ENCODE measurements at places on chromosomes 16 and 17. TPM values are rescaled to one million over a fixed set of nuclear protein-coding genes. Genes with fewer than 3 reads are reported as not detected.

DNA sequence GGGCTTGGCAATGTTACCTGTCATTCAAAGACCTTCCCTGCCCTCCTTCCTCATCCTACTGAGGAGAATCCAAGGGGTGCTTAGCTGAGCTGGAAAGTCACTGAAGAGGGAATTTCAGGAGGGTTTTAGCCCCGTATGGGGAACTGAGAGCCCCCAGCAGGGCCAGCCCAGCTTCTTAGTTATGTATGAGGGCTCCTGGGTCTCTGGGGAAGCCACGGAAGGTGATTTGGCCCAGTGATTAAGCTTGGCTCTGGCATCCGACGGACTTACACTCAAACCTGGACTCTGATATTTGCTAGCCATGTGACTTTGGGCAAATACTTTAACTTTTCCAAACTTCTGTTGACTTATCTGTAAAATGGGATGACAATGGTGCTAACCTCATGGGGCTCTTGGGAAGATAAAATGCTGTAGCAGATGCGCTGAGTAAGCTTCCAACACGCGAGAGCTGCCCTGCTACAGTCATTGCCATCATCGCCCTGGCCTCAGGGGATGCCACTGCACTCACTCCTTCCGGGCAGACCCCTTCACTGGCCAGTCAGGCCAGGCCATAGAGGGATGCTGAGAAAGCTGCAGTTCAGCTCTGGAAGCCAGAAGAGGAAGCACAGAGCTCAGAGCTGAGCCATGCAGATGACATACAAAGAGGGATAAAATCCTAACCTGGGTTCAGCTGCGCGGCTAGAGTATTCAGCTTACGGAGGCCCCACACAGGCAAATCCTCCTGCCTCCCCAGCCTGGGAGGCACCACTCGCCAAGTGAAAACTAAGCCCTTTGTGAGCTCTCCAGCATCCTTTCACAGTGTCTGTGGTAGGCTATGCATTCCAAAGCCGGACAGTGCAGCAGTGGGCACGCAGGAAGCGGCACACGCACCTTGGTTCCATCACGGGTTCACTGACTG is 44.9 kb upstream of the PIK3R6 start:
- DNase-seq, result no peak

GRCh38 chr16:12545792-12546342 is 257.8 kb downstream of the CPPED1 start:
- DNase-seq, result no peak

GRCh38 chr17:17515934-17516930 is 20.0 kb upstream of the RASD1 start:
- no peak for DNase-seq

DNA sequence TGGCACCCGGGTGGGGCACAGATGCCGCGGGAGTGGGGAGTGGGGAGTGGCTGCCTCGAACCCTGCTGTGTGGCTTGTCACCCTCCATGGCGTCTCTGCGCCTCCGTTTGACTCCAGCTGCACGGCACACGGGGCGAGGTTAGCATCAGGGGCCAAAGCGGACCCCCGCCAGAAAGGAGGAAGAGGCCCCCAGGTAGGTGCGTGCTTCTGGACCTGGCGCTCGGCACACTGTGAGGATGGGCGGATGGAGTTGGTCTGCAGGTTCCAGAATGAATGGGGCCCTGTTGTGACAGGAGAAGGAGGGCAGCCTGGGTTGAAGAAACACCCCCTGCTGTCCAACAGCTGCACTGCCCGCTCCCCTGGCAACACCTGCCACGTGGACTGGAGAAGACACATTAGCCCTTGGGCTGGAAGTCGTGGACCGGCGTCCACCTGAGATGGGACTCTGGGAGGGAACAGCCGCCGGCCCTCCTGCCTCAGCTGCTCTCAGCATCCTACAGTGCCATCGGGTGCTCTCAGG is 9.4 kb upstream of the FASN start:
- peak; percentile 21 for DNase-seq

GRCh38 chr16:2795395-2796143 is 2.7 kb upstream of the PRSS41 start:
- no peak for DNase-seq

GRCh38 chr17:8887301-8887700 is 19.8 kb upstream of the PIK3R6 start:
- no peak for DNase-seq

GRCh38 chr17:77466596-77467223 is 325.9 kb downstream of the SEC14L1 start:
- no peak for DNase-seq

DNA sequence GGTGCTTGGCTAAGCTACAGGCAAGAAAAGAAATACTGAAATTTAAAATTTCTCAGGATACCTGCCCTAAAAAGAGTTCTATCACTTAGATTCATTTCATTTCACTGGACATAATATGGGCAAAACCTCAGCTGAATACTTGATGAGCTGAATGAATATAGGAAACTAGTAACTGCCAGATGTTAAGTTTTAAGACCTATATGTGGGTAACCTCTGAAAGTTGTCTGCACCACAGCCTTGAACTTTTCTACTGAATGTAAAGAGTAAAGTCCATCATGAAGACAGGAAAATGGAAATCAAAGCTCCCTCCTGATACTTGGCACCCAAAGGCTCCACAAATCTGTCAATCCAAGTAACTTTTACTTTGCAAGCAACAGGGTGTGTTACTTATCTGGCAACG is 50.8 kb downstream of the HIC1 start:
- no peak for DNase-seq

- no peak for DNase-seq
Measured at GRCh38 chr16:55824473-55825000, 8.4 kb downstream of the CES1 start.

DNA sequence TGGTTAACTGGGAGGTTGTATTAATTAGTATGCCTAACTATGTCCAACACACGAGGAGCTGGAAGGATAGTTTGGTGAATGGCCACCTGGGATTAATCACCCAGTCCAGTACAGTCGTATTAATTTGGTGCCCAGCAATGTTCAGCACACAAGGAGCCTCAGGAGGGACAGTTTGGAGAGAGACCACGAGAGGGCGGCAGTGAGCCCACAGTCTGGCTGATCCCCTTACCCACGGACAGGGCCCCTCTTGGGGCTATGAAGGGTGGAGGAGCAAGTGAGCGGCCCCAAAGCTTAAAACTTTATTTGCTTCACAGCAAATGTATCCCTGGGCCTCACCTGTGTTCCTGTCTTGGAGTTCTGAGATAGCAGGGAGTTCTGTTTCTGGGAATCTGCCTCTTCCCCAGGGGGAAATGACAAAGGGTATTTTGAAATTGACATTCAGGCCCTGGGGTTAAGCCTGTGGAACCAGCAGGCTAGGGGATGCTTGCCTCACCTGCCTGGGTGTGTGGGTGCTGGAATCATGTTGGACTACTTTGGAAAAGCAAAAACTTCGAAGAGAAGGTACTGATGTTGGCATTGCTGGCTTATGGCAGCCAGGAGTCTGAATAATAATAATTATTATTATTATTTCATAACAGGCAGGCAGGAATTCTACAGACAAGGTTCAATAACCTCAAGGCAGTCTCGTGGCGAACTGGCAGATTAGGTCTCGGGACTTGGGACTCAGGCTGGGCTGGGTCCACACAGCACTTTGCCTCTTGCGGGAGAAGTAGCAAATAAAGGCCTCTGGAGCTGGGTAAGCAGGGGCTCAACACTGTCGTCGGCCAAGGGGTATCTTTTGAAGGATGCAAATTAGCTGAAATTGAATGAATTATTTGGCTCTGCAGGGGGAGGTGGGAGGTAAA is 227.6 kb upstream of the ASIC2 start:
- DNase-seq, result peak; percentile 2

DNA sequence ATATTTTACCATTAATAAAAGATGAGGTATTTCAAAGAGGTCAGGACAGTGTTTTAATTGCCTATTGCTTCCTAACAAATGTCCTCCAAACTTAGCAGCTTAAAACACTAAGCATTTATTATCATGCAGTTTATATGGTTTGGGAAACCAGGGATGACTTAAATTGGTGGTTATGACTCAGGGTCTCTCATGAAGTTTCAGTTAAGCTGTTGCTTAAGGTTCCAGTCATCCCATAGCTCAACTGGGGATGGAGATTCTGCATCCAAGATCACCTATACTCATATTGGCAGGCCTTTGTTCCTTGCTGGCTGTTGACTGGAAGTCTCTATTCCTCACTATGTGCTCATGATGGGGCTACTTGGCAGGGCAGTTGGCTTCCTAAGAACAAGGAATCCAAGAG is 1329.9 kb upstream of the GOT2 start:
- no peak for DNase-seq

DNA sequence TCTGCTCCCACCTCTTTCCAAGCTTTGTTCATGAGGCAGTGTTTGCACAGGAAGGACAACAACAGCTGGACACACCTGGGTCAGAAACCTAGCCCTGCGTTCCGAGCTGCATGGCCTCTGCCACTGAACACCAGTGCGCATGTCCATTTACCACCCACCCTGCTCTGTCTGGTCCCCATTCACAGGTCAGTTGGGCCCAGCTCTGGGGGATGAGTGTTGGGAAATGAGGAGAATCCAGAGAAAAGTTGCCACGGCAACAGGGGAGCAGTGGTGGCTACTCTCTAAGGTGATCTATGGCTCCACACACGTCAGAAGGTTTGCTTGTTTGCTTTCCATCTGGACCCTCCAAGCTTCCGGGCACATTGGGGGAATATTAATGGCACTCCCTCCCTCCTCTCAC is 70.4 kb upstream of the ASIC2 start:
- no peak for DNase-seq

DNA sequence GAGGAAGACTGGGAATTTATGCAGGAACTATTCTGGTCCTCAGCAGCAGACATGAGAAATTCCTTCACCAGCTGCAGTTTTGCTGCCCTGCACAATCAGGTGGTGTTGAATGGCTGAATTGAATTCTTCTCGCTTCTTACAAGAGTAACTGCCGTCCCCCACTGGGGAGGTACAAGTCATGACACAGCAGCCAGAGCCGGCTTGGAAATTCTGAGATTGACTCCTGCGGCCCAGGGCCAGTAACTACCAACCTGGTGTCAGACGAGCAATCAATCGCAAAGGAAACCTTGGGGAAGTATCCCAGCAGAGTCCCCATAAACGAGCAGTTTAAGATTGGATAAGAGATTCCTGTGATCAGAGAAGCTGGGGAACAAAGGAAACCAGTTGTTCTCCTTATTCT is 30.7 kb downstream of the KNOP1 start:
- DNase-seq, result no peak

DNA sequence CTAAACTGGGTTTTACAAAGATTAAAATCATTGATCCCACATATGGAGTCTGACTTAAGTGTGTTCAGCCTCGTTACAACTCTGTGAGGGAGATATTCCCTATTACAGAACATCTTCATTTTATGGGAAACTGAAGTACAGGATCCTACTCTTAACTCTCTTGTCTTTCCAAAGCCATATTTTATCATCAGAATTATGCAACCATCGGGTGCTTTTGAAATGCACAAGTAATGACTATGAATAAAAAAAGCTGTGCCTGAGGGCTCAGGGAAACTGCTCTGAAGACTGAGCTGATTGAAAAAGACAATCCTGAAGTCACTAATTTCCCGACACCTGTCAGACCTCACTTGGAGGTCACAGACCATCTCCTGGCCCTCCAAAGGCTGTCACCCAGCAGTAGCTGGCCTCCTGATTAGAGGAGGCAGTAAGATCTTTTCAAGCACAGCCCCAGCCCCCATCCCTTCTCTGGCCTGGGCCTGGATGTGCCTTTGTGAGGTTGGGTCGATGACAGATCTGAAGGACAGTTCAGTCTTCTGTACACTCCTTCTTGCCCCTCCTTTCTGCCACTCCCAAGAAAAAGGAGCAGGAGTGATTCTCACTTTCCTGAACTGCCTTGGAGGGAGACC is 5.6 kb downstream of the AKAP1 start:
- DNase-seq, result no peak

GRCh38 chr16:49491771-49492761 is 118.5 kb downstream of the C16orf78 start:
- DNase-seq, result no peak

- no peak for DNase-seq
Measured at GRCh38 chr17:20206591-20206990, 197.4 kb downstream of the SPECC1 start.

- DNase-seq, result no peak
Measured at GRCh38 chr16:4699046-4699556, 5.7 kb downstream of the NUDT16L1 start.

- no peak for DNase-seq
Measured at GRCh38 chr16:1564325-1564724, 30.9 kb downstream of the TMEM204 start.

GRCh38 chr17:68036304-68037147 is 991 bp downstream of the KPNA2 start:
- DNase-seq, result no peak

DNA sequence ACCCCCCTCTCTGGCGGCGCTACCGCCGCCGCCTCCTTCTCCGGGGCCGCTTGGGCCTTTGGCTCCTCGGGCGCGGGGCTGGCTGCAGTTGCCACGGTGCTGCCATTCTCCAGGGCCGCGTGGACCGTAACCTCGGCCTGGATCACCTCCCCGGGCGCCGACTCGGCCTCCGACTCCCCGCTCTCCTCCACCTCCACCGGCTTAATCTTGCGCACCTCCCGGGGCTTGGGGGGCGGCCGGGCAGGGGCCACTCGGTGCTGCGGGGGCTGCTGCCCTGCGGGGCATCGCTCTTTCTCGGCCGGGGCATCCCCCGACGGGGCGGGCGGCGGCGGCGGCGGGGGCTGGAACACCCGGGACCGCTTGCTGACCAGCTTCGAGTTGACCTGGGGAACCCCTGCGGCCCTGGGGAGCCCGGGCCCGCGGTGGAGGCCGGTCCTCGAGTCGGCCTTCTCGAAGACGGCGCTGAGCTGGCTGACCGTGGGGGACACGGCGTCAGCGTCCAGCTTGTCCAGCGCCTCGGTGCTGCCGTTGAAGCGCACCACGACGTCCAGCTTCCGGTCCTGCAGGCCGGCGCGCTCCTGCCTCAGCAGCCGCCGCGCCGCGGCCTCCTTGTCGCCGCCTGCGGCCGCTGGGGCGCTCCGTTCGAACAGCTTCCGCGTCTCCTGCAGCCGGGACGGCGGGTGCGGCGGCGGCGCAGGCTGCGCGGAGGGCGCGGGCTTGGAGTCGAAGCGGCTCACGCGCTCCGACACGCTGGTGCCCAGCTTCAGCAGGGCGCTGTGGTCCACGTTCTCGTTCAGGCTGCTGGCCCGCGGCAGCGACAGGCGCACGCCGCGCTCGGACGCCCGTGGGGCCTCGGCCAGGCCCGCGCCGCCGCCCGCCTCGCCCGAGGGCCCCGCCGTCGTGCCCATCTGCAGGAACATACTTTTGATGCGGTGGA is 792 bp downstream of the PPP1R9B start:
- DNase-seq, result peak; percentile 79

GRCh38 chr17:27920569-27920968 is 27.4 kb upstream of the LYRM9 start:
- no peak for DNase-seq

Gene RAMP2
- polyA plus RNA-seq, result not detected

Gene NHLRC4
- 3.7 TPM for polyA plus RNA-seq

Gene ITGB4
- polyA plus RNA-seq, result 0.60 TPM

Gene MILR1
- polyA plus RNA-seq, result not detected

Gene WFIKKN1
- not detected for polyA plus RNA-seq

Gene HDAC5
- polyA plus RNA-seq, result 16.4 TPM

Gene ZFPM1
- polyA plus RNA-seq, result 0.09 TPM

Gene CPSF4L
- not detected for polyA plus RNA-seq

Gene PROCA1
- polyA plus RNA-seq, result 0.37 TPM

Gene GRN
- 39.4 TPM for polyA plus RNA-seq
